ENCODE measurements at places on chromosomes 1 and 21.

DNA sequence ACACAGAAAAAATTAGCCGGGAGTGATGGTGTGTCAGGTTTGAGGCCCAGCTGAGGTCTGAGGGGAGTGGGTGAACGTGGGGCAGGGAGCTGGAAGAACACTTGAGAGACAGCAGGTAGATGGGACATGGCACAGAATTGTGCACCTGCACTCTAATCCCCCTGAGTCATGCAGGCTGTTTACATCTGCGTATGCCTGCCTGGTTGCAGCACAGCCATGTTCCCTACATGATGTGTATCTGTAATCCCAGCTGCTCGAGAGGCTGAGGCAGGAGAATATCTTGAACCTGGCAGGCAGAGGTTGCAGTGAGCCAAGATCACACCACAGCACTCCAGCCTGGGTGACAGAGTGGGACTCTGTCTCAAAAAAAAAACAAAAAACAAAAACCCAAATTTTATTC lies 44.8 kb downstream of the ATP5PO start:
- no peak for DNase-seq

DNA sequence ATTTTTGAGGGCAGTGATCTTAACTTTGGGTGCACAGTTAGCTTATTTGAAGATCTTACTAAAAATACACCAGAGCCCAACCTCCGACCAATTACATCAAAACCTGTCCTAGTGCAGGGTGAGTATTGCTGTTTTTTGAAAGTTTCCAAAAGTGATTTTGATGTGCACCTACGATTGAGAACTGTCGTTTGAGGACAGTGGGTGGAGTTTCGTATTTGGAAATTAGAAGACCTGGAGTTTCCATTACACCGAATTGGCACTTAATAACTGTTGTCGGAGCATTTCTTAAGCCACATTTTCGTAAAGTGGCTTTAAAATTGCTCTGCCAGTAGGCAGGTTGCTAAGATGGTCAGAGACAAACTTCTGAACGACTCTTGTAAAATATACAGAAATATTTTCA lies 1.1 kb downstream of the SOD1 start:
- DNase-seq, result no peak

GRCh38 chr1:159970932-159971342 lies 16.9 kb upstream of the SLAMF9 start:
- no peak for DNase-seq

DNA sequence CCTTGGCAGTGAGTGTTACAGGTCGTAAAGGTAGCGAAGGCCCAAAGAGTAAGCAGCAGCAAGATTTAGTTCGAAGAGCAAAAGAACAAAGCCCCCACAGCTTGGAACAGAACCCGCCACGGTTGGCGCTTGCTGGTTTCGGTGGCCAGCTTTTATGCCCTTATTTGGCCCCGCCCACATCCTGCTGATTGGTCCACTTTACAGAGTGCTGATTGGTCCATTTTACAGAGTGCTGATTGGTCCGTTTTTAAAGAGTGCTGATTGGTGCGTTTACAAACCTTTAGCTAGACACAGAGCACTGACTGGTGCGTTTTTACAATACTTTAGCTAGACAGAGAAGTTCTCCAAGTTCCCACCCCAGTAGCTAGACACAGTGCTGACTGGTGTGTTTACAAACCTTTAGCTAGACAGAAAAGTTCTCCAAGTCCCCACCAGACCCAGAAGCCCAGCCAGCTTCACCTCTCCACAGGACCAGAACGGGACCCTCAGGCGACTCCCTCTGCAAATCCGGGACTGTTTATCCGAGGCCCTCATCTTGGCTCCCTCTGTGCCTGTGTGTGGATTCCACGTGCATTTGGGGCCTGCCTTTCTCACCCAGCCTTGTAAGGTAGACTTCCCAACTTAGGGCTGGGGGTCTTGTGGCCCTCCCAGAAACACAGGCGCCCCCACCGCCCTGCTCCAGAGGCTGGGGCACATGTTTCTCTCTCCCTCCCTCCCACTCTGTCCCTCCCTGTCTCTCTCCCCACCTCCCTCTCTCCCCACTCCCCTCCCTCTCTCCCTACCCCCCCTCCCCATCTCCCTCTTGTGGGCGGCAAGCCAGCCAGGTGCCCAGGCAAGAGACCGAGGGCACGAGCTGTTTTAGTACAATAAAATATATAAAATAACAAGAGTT lies 12.6 kb downstream of the FTCD start:
- no peak for DNase-seq

GRCh38 chr1:177729646-177730045 lies 240.2 kb downstream of the SEC16B start:
- DNase-seq, result no peak

- DNase-seq, result no peak
Observed at GRCh38 chr21:41086569-41086968, 81.4 kb upstream of the BACE2 start.

- DNase-seq, result peak; percentile 24
Observed at GRCh38 chr21:41235201-41235600, 67.2 kb downstream of the BACE2 start.

DNA sequence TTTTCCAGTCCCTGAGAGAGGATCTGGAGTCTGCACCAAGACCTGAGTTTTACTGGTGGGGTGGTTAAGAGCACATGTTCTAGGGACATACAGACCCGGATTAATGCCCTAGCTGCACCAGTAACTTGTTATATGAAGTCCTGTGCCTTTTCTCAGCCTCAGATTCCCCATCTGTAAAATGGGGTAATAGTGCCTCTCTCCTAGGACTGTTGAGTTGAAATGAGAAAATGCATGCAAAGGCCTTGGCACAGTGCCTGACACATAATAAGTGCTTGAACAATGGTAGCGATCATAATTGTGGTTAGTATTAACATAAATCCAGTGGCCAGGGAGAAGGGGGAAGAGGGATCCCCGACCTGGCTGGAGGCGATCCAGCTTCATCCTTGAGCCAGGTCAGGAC lies 12.3 kb downstream of the AHDC1 start:
- no peak for DNase-seq

GRCh38 chr1:14599183-14599791 lies 802 bp downstream of the KAZN start:
- no peak for DNase-seq

GRCh38 chr1:156941675-156942074 lies 21.2 kb downstream of the LRRC71 start:
- no peak for DNase-seq

- DNase-seq, result no peak
Observed at GRCh38 chr1:99749504-99750347, 16.7 kb downstream of the FRRS1 start.

- DNase-seq, result no peak
Observed at GRCh38 chr1:11806307-11806936, 431 bp downstream of the CLCN6 start.

GRCh38 chr1:222043444-222044292 lies 301.8 kb upstream of the DUSP10 start:
- peak; percentile 49 for DNase-seq

GRCh38 chr1:15578921-15579682 lies 5.7 kb downstream of the AGMAT start:
- DNase-seq, result no peak

DNA sequence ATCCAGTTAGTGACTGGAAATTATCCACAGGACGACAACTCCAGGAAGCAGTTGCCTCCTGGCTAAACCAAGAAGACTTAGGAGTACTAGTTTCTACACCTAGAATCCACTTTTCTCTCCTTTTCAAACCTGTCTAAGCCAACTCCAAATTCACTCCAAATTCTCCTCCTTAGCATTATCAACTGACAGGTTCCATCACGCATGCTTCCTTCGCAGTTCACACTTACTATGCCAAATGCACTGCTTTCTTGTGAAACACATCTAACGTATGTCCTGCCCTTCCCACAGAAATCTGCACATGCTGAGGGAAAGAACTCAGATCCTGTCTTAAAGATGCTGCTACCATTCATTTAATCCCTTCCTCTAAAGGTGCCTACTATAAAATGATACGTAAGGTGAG lies 225.9 kb downstream of the RERE start:
- DNase-seq, result no peak

GRCh38 chr1:185341196-185341781 lies 24.2 kb upstream of the IVNS1ABP start:
- no peak for DNase-seq

GRCh38 chr1:3067671-3068563 lies 1.1 kb upstream of the PRDM16 start:
- no peak for DNase-seq

DNA sequence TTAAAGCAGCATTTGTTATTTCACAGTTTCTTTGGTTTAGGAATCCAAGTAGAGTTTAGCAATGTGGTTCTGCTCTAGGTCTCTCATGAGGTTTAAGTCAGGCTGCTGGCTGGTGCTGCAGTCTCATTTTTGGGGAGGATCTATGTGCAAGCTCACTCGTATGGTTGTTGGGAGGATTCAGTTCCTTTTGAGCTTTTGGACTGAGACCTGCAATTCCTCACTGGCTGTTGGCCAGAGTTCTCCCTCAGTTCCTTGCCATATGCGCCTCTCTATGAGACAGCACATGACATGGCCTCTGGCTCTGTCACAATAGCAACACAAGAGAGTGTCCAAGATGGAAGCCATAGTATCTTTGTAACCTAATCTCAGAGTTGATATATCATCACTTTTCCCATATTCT lies 91.0 kb downstream of the OLFML2B start:
- no peak for DNase-seq

GRCh38 chr1:89354205-89354604 lies 9.7 kb upstream of the GBP6 start:
- DNase-seq, result no peak

DNA sequence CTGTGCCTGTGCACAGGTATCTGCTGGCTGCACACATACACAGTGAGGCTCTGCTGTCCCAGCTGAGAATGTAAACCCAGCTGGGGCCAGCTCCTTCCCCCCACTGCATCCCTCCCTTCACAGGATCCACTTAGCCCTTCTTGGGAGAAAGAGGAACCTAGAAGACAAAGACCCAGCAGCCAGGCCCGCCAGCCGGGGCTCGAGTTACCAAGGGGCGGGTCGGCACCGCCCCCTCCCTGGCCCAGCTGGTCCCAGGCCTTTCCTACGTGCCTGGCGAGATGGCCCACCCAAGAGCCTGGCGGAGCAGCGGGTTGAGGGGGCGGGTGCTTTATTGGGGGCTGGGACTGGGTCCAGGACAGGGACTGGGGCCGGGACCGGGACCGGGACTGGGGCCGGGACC lies 2.1 kb downstream of the SH3BGRL3 start:
- peak; percentile 65 for DNase-seq

- DNase-seq, result no peak
Observed at GRCh38 chr1:38785285-38786039, 74.1 kb downstream of the RRAGC start.

- DNase-seq, result no peak
Observed at GRCh38 chr21:42983869-42984268, 9.5 kb downstream of the PKNOX1 start.

GRCh38 chr1:101188331-101188730 lies 48.5 kb upstream of the S1PR1 start:
- DNase-seq, result no peak

DNA sequence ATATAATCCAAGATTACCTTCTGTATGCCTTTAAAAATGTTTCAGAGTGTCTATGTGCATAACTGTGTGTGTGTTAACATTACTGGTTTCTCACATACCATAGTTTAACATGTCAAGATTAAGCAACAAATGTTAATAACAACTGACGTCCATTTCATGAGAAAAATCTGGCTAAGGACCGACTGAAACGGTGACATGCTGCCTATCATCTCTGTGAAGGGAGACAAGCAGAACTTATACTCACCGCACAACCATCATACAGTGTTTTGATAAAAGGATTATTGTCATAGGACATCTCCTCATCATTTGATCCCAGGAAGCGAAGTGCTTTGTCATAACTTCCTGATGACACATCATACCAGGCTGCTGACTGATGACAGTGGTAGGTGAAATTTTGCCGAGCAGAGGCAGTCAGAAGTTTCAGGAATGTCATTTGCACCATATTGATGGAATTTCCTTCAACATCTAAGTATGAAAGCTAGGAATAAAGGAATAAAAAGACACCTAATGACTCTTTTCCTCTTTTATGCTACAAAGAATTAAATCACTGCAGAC lies 228.8 kb downstream of the COL11A1 start:
- no peak for DNase-seq

Measured in right lung (tissue), 10 donors.